ENCODE measurements at places on chromosomes 5 and 9. TPM values are rescaled to one million over a fixed set of nuclear protein-coding genes. Genes with fewer than 3 reads are reported as not detected.

ATG10 gene
- total RNA-seq: 2.6 TPM

SIT1 gene
- total RNA-seq: 0.43 TPM

KCNV2 gene
- not detected for total RNA-seq

GRCh38 chr5:154465169-154465568 lies 12.9 kb downstream of the HAND1 start:
- no peak for DNase-seq

DNA sequence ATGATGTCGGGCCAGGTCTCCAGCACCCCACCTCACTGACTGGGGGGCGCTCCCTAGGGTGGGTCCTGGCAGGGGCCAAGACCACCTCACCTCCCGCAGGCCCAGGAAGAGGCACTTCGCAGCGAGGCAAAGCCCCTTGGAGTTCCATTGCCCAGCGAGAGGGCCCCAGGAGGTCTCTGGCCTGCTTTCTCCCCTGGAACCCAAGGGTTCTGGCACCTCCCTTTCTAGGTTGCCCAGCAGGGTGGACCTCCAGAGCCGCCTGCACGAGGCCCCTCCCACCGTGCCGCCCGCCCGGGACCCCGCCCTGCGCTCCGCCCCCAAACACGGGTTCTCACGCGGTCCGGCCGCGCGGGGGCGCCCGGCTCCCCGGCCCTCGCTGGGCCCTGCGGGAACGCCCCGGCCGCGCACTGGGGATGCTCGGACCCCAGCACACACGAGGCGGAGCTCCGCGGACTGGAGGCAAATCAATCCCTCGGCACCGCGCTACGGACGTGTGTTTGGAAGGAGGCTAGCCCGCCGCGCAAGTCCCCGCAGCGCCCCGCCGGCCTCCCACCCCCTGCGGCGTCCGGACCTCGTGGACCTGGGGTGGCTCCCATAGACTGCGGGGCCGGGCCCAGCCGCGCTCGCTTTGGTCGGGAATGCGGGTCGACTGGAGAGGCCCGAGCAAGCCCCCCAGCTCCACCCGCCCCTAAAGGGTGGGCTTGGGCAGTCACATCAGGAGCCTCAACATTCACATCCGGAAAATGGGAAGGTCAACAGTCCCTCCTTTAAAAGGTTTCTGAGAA lies 99.5 kb upstream of the LMX1B start:
- peak; percentile 68 for DNase-seq

DNA sequence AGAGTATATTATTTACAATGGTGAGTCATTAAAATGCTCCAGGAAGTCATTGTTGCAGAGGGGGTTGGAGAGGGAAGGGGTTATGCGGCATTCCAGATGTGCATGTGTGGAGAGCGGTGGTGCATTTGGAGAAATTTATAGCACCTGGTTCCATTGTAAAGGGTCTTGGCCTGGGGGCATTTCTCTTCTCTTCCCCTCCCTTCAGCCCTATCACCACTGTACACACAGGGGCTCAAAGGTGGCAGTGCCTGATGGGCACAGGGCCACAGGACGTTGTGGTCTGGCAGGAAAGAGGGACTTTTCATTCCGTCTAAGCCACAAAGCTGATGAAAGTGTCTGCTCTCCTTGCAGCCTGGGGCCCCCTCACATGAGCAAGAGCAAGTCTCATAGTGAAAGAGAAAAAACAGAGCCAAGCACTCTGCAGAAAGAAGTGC lies 442.4 kb upstream of the ZNF462 start:
- DNase-seq: no peak

All from ovary (tissue), 10 donors.